Heart right ventricle (tissue), 16 donors: ENCODE measurements at places on chromosomes 7 and 10. TPM values are rescaled to one million over a fixed set of nuclear protein-coding genes. Genes with fewer than 3 reads are reported as not detected.

DNA sequence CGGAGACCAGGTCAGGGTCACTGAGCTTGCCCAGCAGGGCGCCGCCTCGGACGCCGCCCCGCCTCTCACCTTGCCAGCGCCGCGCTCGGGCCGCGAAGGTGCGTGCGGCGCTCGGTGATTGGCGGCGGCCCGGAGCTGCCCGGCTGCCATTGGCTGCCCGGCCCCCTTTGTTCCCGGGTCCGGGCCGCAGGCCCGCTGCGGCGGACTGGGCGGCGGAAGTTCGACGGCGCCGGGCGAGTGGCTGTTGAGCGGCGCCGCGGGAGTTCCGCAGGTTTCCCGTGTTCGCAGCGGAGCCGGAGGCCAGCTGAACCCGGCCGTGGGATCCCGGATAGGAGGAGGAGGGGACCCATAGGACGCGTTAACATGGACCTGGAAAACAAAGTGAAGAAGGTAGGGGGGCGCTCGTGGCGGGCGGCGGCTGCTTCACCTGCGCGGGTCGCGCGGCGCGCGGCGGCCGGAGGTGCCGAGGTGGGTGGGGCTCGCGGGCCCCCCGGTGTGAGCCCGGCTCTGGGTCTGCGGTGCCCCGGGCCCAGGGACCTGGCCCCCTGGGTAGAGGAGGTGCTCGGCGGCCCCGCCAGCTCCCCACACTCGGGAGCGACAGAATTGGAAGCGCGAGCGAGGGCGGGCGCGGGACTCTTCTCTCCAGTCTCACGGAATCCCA, at the start of gene TES:
Gene TES, plus strand, starts transcription at position 195 of the 661 bp plus-strand sequence. Its CDS starts 169 bp downstream, at position 364.
- H3K27ac ChIP-seq: peak within 1 kb of the TSS; percentile 85
- peak; percentile 69 for DNase-seq
- H3K4me3 ChIP-seq: peak within 1 kb of the TSS; percentile 75
- no peaks in the 10 kb centered on the region for H3K27me3 ChIP-seq
- H3K4me1 ChIP-seq: no peaks in the 10 kb centered on the region

- H3K36me3 ChIP-seq: no peaks in the 10 kb centered on the region
- no peaks in the 10 kb centered on the region for H3K27me3 ChIP-seq
- no peak overlapping the region for H3K27ac ChIP-seq
Observed at GRCh38 chr10:2589196-2589595, 478.2 kb upstream of the PFKP start.

DNA sequence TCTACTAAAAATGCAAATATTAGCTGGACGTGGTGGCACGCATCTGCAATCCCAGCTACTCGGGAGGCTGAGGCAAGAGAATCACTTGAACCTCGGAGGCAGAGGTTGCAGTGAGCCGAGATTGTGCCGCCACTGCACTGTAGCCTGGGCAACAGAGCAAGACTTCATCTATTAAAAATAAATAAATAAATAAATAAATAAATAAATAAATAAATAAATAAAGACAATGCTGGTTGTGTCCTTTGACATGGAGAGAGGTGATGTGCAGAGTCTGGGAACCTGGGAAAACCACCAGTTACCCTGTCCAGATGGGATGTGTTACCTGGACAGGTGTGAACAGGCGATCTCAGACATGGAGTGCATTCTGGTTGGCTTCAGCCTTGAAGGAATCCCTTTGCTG, 102.5 kb downstream of the COBL start:
- no peaks in the 10 kb centered on the region for H3K27me3 ChIP-seq
- no peaks in the 10 kb centered on the region for H3K36me3 ChIP-seq

AMPH gene
- total RNA-seq: 3.4 TPM

- no peak overlapping the region for H3K4me3 ChIP-seq
- no peak overlapping the region for H3K27ac ChIP-seq
- no peaks in the 10 kb centered on the region for H3K36me3 ChIP-seq
Observed at GRCh38 chr7:88396948-88397322, 90.2 kb upstream of the STEAP4 start.

DNA sequence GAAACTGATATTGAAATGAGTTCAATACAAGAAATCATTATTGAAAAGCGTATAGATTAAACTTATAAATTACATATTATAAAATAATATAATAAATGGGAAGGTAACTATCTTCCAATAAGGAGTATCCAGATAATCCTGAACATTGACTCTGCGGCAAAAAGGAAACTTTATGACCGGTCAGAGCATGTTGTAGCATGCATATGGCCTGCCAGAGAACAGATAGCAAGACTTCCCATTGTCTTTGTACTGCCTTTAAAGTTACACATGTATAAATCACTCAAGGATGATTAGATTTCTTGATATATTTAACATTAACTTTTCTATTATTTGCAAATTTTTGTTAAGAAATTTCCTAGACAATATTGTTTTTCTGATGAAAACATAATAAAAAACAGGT, 56.2 kb upstream of the ETV1 start:
- H3K4me3 ChIP-seq: no peak overlapping the region
- no peaks in the 10 kb centered on the region for H3K27me3 ChIP-seq
- no peaks in the 10 kb centered on the region for H3K4me1 ChIP-seq
- H3K27ac ChIP-seq: no peak overlapping the region
- no peaks in the 10 kb centered on the region for H3K36me3 ChIP-seq

GRCh38 chr10:113320987-113321386, 231.9 kb upstream of the HABP2 start:
- no peaks in the 10 kb centered on the region for H3K36me3 ChIP-seq
- peaks cover 3% of the 10 kb centered on the region for H3K27me3 ChIP-seq
- DNase-seq: peak; percentile 30
- no peak overlapping the region for H3K4me3 ChIP-seq
- H3K4me1 ChIP-seq: no peaks in the 10 kb centered on the region

- no peaks in the 10 kb centered on the region for H3K36me3 ChIP-seq
- H3K4me1 ChIP-seq: no peaks in the 10 kb centered on the region
- H3K27ac ChIP-seq: no peak overlapping the region
- no peaks in the 10 kb centered on the region for H3K27me3 ChIP-seq
- DNase-seq: no peak
Observed at GRCh38 chr10:58919927-58920654, 256.4 kb upstream of the PHYHIPL start.

ETV1 gene
- 118 TPM for total RNA-seq

- no peaks in the 10 kb centered on the region for H3K36me3 ChIP-seq
- DNase-seq: no peak
- no peaks in the 10 kb centered on the region for H3K27me3 ChIP-seq
- H3K27ac ChIP-seq: no peak overlapping the region
- H3K4me1 ChIP-seq: peaks cover 7% of the 10 kb centered on the region
Observed at GRCh38 chr7:22094413-22095342, 149.0 kb upstream of the CDCA7L start.

DNA sequence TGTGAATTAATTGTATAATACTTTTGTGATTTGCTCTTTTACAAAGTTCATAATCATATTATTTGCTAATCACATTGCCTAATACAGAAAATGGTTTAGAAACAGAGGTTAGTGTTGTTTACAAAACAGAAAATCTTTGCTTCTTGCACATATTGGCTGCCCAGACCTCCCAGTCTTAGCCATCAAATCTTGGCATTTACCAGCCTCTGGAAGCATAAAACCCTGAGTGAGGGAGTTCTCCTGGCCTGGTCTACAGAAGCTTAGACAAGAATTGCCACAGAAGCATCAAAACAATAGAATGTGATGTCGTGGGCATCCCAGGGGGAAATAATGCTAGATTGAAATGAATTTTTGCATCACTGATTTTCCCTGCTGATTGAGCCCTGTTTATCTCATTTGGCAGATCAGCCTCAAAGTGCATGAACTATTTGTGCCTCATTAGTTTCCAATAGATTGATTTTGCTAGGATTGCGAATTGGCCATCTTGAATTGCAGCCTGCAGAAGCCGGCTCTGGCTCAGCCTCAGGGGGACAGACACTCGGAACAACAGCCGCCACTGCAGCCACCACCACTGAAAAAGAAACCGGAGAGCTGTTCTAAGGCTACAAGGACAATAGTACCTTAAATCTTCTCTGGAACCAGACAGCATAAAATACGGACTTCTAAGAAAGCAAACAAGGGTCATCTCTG, 11.1 kb upstream of the SORBS1 start:
- H3K4me1 ChIP-seq: no peaks in the 10 kb centered on the region
- H3K36me3 ChIP-seq: no peaks in the 10 kb centered on the region
- H3K4me3 ChIP-seq: peak overlapping the region; percentile 8
- H3K27me3 ChIP-seq: no peaks in the 10 kb centered on the region
- H3K27ac ChIP-seq: no peak overlapping the region
